ENCODE measurements at places on chromosomes 3 and 15. TPM values are rescaled to one million over a fixed set of nuclear protein-coding genes. Genes with fewer than 3 reads are reported as not detected.

ALCAM gene
- 224 TPM for total RNA-seq

PROK2 gene
- total RNA-seq, result not detected

PRSS50 gene
- not detected for total RNA-seq

CLDN16 gene
- not detected for total RNA-seq

IDH2 gene
- total RNA-seq, result 40.4 TPM

HMCES gene
- total RNA-seq, result 19.0 TPM

DZIP1L gene
- total RNA-seq, result 26.0 TPM

CLDN18 gene
- not detected for total RNA-seq

FANCD2 gene
- total RNA-seq, result 25.9 TPM

SMAD6 gene
- total RNA-seq, result 55.4 TPM

KIF15 gene
- 11.0 TPM for total RNA-seq

DCLK3 gene
- not detected for total RNA-seq

UBL7 gene
- total RNA-seq, result 29.2 TPM

RASGRF1 gene
- total RNA-seq, result not detected

ROPN1 gene
- not detected for total RNA-seq

KLHL6 gene
- 0.26 TPM for total RNA-seq

TGM5 gene
- total RNA-seq, result not detected

PLCL2 gene
- 8.1 TPM for total RNA-seq

PODXL2 gene
- total RNA-seq, result 1.9 TPM

TYRO3 gene
- total RNA-seq, result 9.8 TPM

POLR2M gene
- 261 TPM for total RNA-seq

DUOXA1 gene
- not detected for total RNA-seq

ADAMTS7 gene
- total RNA-seq, result 8.7 TPM

TNFAIP8L3 gene
- 7.5 TPM for total RNA-seq

CRABP1 gene
- not detected for total RNA-seq

EPHB3 gene
- total RNA-seq, result 2.7 TPM

STAC gene
- total RNA-seq, result 20.1 TPM

CCR2 gene
- total RNA-seq, result not detected

SLC28A2 gene
- not detected for total RNA-seq

ANKUB1 gene
- total RNA-seq, result not detected

CLDN1 gene
- total RNA-seq, result not detected

MCF2L2 gene
- 0.31 TPM for total RNA-seq

EXOG gene
- 10.1 TPM for total RNA-seq

CHL1 gene
- not detected for total RNA-seq

DNAH12 gene
- under 0.01 TPM for total RNA-seq

GOLGA6B gene
- total RNA-seq, result not detected

CYP1A2 gene
- total RNA-seq, result not detected

MCTP2 gene
- 1.2 TPM for total RNA-seq

ARL14 gene
- total RNA-seq, result 0.06 TPM

C3orf70 gene
- total RNA-seq, result 2.0 TPM
